ENCODE measurements at places on chromosomes 7 and 10.

DNA sequence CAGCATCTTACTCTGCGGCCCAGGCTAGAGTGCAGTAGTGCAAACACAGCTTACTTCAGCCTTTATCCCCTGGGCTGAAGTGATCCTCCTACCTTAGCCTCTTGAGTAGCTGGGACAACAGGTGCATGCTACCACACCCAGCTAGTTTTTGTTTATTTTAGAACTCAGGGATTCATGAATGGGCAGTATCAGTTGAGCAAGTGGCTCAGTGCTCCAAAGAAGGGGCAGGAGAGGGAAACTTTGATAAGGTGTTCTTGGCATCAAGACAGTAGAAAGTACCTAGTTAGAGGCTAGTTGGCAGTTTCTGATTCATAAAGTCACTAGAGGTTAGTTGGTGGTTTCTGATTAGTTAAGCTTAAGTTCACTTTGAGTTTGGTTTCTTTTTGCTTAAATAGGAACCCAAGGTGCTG, 18.4 kb downstream of the TRIM24 start:
- DNase-seq = no peak

DNA sequence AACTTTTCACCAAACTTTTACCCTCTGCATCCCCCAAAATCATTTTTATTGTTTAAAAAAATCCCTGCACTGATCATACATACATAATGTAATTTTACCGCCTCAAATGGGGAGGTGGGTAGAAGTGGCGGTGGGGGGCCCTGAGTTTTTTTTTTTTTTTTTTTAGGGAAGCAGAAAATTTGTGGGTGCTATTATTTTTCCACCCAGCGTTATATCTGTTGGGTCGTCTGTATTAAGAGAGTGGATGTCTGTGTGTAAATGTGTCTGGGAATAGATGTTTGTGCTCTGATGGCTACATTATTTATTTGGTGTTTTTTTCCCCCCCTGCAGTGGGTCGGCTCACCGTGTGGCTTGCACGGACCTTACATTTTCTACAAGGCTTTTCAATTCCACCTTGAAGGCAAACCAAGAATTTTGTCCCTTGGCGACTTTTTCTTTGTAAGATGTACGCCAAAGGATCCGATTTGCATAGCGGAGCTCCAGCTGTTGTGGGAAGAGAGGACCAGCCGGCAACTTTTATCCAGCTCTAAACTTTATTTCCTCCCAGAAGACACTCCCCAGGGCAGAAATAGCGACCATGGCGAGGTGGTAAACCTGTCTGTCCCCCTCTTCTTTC, 438 bp downstream of the ARID5B start:
- DNase-seq = peak; percentile 28

GRCh38 chr7:48887500-48887899, 36.8 kb upstream of the CDC14C start:
- DNase-seq = no peak

GRCh38 chr7:150804802-150805201, 4.2 kb downstream of the TMEM176A start:
- no peak for DNase-seq

DNA sequence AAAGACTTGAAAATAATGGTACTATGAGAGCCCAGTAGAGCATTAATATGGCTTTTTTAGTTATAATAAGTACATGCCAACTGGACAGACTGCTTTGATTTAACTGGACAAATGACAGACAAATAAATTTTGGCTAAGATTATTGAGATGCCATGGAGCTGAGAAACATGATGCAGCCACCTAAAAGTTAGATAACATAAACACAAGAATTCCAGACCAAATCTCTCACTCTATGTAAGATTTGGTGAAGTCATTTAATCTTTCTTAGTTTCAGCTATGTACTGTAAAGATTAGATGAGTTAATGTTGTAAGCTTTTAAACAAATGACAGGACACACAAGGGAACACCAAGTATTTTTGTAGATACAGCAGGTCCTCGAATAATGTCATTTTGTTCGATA, 118.2 kb downstream of the CACNA2D1 start:
- no peak for DNase-seq

DNA sequence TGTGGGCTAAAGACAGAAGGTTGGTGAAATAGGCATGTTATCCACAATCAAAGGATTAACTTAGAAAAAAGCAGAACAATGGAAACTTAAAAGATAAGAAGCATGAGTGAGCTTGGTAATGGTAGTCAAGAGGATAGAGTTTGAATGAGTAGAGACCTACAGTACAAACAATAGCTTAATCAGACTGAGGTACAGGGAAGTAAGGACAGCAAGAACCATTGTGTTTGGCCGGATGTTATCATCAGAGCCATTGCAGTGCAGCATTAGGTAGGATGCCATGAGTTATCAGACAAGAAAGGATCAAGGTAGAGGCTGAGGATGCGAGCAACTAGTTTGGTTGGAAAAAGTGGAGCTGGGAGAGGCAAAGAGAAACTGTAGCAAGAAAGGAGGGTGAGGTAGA, 353.3 kb upstream of the VSTM2A start:
- DNase-seq = no peak

GRCh38 chr7:105298439-105298894, 90.3 kb downstream of the SRPK2 start:
- no peak for DNase-seq

DNA sequence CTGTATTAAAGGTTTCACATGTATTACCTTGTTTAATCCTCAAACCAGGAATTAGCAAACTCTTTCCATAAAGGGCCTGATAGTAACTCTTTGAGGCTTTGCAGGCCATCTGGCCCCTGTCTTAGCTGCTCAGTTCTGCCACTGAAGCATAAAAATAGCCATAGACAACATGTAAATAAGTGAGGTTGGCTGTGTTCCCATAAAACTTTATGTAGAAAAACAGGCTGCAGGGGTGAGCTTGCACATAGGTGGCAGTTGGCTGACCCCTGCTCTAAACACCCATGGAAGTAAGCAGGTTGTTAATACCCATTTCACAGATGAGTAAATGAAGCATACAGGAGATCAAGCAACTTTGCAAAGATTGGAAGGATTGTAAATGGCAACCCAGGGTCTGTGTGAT, 1279.2 kb upstream of the AUTS2 start:
- DNase-seq = peak; percentile 75

- no peak for DNase-seq
These were observed 201.8 kb downstream of the FANK1 start for GRCh38 chr10:126098226-126098581.

DNA sequence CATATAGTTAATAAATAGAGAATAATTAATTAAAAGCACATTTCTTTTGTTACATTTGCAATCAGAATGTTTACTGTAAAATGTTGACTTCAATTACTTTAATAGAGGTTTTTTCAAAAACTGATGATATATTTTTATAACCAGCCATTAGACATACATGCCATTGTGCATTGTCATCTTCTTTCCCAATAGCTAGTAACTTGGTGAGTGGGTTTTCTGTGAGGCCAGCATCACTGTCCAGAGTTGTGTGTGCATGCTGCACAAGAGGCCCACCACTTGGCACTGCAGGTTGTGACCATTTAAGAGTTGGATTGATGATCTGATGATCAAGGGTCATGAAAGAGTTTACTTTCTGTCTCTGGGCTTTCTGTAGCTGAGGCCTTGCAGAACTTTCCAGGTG, 46.5 kb downstream of the TFEC start:
- no peak for DNase-seq

GRCh38 chr7:52017802-52018679, 701.4 kb upstream of the COBL start:
- DNase-seq = peak; percentile 51

DNA sequence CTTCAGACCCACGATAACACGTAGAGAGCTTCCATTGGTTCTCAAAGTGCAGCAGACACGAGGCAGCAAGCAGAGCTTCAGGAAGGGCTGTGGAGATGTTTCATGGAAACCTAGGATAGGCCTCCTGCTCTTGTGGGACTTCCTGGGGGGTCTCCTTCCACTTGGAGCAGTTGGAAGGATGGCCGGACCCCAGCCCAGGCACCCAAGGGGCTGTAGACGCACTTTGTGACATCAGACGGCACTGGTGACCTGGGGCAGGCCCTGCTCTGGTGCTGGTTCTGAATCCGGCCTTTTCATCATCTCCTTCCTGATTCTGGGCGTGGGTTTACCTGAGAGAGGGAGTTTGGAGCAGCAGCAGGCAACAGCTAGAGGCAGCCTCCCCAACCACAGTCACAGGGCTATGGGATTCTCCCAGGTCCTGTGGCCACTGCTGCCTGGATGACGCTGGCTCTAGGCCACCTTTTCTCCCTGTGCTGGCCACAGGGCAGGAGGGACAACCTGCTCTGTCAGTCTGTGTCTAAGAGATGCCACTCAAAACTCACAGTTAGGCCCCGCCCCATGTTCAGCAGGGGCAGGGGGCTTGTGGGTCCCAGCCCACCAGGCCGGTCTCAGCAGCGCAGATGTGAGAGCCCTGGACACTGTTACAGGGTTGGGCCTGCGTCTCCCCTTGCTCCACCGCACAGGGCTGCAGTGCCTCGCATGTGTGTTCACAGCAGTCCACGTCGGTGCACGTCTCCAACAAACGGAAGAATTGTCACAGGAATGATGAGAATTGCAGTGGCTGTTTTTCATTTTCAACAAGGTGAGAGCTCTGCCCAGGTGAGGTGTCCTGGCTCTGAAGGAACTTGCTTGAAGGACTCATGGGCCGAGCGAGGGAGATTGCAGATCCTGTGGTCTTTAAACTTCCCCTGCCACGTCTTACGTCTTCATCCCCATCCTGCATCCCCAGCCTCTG, 569.3 kb downstream of the TCERG1L start:
- DNase-seq = no peak

DNA sequence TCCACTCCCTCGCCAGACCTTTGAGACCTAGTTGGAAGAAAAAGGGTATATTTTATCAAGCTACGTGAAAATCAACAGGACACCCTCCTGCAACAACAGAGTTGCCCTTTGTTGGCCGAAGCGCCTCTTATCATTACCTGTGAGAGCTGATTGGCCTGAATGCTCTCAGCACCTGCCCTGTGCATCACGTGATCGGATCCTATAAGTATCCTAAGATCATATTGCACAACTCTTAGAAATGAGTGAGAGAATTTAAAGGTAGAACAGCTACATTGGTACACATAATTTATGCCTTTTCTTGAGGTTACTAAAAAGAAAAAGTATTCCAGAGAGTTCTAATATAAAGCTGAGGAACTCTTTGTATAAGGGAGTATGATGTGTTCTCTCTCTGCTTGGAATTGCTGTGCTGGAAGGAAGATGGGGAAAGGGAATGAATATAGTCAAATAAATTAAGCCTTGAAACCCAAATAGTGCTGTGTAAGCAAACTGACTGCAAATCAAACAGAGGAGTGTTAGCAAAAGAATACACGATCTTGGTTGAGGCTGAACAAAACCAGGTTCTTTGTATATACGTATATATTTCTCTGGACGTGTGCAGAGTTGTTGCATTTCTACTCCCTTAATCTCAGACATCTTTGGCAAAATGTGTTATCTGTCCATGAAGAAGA, 69.3 kb downstream of the LRRC4 start:
- DNase-seq = no peak

- DNase-seq = peak; percentile 22
These were observed 163.3 kb upstream of the AKR1E2 start for GRCh38 chr10:4662576-4663161.

DNA sequence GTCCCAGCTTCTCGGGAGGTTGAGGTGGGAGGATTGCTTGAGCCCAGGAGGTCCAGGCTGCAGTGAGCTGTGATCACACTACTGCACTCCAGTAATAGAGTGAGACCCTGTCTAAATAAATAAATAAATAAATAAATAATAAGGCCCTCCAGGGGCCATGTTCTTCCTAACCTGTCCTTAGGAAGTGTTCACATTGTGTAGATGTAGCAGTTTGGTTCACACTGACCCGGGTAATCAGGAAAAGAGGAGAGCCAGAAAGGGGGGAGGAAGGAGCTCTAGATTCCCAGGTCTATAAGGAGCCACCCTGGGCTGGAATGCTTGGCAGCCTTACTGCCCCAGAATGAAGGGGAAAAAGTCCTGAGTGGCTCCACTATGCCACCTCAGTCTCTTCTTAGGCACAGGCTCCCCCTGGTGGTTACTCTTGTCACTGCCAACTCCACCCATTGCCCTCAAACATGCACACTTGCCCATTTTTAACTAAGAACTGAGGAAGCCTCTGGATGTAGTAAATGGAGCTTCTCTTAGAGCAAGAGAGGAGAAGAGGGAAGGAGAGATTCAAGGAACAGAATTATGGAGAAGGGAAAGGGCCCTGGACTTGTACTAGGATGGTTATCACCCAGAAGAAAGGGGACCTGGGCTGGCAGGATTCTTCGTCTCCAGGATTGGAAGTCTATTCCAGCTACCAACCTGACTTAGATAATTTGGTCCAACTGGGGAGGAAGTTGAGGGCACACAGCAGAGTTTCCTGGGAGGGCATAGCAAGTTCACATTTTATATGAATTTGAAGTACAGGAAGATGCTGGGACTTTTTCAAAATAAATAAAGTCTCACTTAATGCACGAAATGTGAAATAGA, 7.8 kb downstream of the HPS6 start:
- peak; percentile 89 for DNase-seq

DNA sequence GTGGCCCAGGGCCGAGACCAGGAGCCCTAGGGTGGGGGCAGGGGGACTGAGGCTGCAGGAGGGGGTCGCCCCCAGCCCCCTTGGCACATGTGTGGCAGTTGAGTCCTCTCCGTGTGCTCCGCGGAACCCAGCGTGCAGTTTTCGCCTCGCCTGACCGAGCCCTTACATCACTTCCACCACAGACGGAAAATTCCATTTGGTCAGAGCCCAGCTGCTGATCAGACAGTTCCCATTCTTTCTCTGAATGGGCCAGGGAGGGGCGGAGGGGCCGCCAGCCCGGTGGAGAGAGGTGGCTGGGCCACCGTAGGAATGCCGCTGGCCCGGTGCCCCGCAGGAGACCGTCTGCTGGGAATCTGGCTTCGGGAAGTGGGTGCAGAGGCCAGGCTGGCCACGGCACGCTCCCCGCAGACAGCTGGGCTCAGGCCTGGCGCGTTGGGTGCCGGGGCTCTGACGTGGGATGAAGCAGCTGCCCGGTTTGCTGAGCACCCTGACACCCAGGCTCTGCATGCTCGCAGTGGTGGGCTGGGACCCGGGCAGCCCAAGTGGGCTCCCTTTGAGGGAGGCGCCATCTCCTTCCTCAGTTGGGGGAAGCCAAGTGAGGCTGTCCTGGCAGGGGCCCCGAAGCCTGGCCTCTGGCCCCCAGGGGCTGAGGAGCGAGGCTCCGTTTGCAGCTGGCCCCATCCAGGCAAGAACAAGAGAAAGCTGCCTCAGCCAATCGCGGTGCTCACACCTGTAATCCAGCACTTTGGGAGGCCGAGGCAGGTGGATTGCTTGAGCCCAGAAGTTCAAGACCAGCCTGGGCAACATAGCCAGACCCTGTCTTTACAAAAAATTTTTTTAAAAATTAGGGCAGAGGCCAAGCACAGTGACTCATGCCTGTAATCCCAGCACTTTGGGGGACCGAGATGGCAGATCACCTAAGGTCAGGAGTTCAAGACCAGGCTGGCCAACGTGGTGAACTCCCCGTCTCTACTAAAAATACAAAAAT, 9.9 kb downstream of the TTYH3 start:
- no peak for DNase-seq

- DNase-seq = no peak
These were observed 72.9 kb downstream of the FAS start for GRCh38 chr10:89063465-89063864.

Data from NCI-H82 (cell line).